ENCODE measurements at places on chromosomes 2 and 18.

GRCh38 chr2:144580521-144581161, 60.7 kb upstream of the ZEB2 start:
- DNase-seq: no peak

DNA sequence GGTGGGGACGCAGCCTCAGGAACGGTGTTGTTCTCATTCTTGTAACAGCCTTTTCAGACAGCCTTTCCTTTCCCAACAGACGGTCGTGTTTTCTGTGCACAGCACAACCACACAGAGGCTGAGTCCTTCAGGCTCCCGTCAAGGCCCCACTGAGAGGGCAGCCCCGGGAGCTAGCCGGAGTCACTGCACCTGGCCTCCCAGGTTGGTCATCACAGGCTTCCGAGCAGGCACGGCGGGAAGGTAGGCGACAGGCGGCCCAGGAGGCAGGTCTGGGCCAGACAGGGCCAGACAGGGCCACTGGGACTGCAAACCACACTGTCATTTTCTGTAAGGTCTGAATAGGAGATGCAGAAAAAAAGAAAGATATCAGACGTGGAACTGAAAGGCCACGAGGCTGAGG, 570.8 kb downstream of the GALR1 start:
- no peak for DNase-seq

DNA sequence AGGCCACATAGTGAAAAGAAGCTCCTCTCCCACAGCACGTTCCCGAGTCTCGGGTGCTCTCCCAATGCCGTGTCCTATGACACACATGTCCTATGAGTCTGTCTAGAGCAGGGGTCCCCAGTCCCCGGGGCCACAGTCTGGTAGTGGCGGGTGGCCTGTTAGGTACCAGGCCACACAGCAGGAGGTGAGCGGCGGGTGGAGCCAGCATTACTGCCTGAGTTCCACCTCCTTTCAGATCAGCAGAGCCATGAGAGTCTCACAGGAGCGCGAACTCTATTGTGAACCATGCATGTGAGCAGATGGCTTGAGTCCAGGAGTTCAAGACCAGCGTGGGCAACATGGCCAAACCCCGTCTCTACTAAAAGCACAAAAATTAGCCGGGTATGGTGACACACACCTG, 112.6 kb downstream of the ZBTB7C start:
- DNase-seq: no peak

DNA sequence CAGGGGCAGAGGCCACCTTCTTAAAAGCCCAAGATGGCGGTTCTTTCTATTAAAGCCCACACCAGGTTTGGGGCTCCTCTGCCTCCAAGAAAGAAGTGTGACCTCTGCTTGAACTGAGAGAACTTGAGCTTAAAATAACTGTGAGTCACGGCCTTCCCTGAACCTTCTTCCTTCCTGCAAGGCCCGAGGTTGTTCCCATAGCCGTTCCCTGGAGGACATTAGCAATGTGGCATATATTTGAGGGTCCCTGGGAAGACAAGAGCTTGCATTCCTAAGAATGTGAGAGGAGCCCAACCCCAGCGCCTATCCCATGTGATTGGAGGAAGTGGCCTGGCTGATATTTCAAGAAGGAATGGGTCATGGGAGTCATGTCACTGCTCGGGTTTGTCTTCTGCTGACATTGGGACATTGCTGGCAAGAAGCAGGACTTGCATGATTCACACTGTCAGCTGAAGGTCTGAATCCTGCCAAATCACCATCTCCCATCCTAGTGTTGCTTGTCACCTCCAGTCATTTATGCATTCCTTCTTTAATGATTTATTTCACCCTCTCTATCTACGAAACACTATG, 168.1 kb downstream of the TRIB2 start:
- peak; percentile 77 for DNase-seq

DNA sequence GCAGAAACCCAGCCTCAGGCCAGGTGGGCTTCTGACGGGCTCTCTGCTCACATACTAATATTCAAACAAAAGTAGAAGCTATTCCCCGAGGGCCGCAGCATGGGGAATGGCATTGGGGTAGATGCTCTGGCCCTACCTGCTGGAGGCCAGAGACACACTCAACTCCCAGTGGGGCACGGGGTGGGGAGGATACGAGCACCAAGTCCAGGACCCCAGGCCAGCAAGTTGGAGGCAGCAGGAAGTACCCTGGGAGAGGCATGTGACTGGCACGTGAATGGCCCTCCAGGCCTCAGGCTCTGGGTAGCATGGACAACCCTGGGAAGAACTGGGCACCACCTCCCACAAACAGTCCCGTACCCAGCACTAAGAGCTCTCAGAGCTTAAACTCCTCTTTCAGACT, 3.8 kb downstream of the DNMT3A start:
- no peak for DNase-seq

DNA sequence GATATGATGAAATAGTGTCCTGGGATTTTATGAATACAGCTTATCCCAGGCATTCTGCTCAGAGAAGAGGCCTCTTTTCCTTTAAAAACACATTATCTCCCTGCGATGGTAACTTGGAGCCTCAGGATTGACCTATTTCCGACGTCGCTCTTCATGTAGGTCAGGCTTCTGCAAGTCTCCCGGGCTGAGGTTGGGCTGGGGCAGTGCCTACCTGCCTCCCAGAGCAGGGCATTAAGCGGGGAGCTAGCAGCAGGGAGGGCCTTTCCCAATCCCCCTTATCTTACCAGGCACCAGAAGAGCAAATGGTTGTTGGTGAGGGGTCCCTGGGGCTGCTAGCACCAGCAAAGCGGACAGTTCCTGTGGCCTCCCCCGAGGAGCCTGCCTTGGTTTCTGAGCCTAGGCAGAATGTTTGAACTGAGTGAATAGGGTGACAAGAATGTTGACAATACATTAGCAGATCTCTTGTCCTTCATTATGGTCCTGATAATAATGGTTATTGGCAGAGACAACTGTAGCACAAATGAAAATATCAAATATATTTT, 60.2 kb downstream of the TRPM8 start:
- DNase-seq: no peak

GRCh38 chr2:131093696-131094462, 619 bp upstream of the FAM168B start:
- DNase-seq: peak; percentile 78

DNA sequence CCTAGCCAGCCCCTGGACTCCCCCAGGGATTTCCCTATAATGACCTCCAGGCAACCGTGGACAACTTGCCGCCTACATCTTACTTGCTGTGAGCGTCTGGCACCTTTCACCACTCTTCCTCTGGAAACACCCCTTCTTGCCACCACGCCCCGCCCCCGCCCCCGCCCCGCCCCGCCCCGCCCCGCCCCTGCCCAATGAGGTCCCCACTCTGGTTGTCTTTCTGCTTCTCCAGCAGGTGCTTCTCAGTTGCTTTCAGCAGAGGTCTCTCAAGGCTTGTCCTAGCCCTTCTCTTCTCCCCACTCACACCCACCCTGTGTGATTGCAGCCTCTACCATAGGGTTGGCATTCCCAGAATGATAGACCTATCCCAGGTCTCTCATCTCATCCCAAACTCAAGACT, 214.5 kb downstream of the EN1 start:
- DNase-seq: no peak

- peak; percentile 11 for DNase-seq
Measured at GRCh38 chr2:200258881-200259576, 47.5 kb upstream of the SPATS2L start.

- DNase-seq: no peak
Measured at GRCh38 chr2:111039628-111040383, 80.9 kb upstream of the BCL2L11 start.

GRCh38 chr2:64731746-64732145, 78.0 kb upstream of the SERTAD2 start:
- DNase-seq: peak; percentile 82

DNA sequence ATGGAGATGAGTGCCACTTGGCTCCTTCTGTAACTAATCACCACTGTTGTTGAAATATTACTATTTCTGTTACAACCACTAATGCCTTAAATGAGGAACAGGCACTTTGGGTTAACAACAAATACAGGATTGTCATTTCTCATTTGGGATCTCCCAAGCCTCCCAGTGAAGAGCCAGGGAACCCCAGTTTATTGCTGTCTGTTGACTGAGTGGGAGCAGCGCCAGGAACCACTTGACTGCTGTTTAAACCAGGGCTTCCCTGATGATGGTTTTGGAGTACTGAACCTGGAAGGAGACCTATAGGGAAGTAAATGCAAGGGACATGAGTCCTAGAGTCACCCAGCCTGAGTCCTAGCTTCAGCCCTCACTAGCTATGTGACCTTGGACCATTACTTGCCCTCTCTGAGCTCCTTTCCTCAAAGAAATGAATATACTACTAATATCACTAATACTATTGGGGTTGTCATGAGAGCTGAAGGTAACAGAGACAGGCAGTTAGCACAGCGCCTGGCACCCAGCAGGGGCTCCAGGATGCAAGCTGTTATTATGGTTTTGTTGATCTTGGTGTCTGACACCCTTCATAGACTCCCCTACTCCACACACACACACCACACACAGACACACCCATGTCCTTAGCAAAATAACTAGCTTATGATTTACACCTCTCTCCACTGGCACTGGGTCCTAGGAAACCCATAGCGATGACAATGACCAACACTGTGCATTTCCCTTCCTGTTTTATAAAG, 104.2 kb upstream of the FZD7 start:
- DNase-seq: no peak

DNA sequence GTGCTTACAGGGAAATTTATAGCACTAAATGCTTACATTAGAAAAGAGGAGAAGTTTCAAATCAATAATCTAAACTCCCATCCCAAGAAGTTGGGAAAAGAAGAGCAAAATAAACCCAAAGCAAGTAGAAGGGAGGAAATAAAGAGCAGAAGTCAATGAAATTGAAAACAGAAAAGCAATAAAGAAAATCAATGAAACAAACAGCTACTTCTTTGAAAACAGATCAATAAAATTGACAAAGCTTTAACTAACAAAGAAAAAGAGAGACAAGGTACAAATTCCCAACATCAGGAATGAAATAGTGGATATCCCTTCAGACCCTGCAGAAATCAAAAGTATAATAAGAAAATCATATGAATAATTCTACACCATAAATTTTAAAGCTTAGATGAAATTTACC, 25.5 kb upstream of the ONECUT2 start:
- DNase-seq: no peak

- DNase-seq: no peak
Measured at GRCh38 chr2:205510345-205510744, 172.0 kb upstream of the NRP2 start.

DNA sequence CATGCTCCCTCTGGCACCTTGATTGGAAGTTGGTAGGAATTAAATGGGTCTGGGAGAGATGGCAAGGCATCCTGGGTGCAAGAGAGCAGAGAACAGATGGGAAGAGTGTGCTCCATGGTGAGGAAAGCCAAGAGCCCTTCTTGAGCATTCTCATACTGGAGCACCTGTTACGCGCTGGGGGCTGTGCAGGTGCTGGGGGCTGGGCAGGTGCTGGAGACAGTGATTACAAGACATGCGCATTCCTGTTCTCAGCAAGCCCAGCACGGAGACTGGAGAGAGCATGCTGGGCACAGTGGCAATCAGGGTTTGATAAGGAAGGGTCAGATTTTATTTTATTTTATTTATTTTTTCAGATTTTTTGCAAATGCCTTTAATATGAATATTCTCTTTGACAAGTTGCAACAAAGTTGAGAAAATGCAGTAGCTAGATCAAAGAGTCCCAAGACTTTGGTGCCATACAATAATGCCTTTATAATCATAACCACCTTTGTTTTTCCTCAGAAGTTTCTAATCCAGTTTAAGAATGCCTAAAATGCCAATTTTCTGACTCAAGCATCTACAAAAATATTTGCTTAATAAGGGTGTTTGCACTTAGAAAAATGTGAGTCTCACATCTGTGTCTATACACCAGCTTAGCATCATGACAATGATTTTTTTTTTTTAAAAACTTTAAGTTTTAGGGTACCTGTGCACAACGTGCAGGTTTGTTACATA, 193.3 kb downstream of the RNF152 start:
- no peak for DNase-seq

- DNase-seq: no peak
Measured at GRCh38 chr2:172674968-172675303, 60.7 kb upstream of the RAPGEF4 start.

DNA sequence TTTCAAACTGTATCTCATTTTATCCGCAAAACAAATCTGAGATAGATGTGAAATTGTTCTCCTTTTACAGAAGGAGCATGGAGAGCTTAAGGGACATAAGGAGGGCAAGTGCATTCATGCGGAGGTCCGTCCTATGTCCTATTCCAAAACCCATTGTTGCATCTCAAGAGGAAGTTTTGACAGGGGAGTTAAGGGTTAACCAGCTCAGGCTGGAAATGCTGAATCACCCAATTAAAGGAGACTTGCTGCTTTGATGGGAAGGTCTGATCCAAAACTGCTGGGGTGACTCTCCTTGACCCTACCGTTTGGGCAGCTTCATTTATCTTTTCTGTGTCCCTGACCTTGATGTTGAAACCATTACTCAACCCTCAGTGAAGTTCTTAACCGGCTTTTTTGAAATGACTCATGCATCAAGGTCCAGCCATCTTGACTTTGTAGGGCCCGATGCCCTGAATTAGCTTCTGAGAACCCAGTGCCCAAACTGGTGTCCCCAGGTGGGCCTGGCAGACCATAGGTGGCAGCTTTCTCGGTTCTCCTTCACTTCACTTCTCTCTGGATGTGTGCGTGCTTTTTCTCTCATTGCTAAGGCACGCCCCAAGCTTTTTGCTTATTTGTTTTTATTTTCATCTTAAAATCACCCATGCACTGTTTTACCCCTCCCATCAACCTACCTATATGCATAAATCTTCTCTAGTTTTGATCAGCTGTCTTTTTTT, 15.9 kb upstream of the TXNDC2 start:
- DNase-seq: peak; percentile 63

GRCh38 chr2:2826621-2827020, 495.5 kb upstream of the MYT1L start:
- no peak for DNase-seq

GRCh38 chr2:30509716-30510115, 62.7 kb downstream of the LCLAT1 start:
- DNase-seq: no peak

- DNase-seq: no peak
Measured at GRCh38 chr18:987325-988186, 82.9 kb downstream of the ADCYAP1 start.

- DNase-seq: peak; percentile 92
Measured at GRCh38 chr2:74834792-74835755, 1.1 kb downstream of the HK2 start.

DNA sequence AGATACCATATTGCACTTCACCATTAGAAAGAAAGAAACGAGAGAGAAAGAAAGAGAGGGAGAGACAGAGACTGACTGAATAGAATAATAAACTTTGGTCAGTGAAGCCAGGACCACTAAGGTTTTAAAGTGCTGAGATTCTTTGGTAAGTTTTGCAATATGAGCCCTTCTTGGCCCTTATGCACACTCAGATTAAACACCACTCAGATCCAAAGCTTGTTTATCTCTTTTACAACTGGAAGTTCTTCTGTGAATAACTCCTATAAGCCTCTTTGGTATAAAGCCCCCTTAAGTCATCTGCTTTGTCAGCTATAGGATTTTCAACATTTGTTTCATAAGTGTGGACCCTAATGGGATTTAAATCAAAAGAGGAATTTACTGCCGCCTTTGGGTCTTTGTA, 40.8 kb downstream of the PID1 start:
- DNase-seq: no peak
